Forelimb muscle (tissue), 1 donor: ENCODE measurements at places on chromosomes 7 and 10.

DNA sequence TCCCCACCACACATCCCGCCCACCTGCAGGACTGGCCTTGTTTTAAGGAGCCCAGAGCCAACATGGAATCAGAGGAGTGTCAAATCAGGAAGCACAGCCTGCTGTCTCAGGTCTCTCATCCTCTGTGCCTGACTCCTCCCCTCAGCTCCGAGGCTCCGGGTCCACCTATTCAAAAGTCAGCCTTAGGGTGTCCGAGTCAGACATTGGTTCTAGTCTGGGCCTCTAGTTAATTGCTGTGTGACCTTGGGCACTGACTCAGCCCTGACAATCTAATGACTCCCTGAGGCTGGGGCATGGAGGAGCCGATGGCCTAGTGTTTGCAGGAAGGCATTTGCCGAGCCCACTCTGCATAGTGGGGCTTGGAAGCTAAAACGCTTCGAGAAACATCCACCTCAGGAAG, 223.1 kb upstream of the PPP2R2D start:
- no peak for DNase-seq

GRCh38 chr7:41436139-41436538, 266.8 kb downstream of the INHBA start:
- DNase-seq: no peak

DNA sequence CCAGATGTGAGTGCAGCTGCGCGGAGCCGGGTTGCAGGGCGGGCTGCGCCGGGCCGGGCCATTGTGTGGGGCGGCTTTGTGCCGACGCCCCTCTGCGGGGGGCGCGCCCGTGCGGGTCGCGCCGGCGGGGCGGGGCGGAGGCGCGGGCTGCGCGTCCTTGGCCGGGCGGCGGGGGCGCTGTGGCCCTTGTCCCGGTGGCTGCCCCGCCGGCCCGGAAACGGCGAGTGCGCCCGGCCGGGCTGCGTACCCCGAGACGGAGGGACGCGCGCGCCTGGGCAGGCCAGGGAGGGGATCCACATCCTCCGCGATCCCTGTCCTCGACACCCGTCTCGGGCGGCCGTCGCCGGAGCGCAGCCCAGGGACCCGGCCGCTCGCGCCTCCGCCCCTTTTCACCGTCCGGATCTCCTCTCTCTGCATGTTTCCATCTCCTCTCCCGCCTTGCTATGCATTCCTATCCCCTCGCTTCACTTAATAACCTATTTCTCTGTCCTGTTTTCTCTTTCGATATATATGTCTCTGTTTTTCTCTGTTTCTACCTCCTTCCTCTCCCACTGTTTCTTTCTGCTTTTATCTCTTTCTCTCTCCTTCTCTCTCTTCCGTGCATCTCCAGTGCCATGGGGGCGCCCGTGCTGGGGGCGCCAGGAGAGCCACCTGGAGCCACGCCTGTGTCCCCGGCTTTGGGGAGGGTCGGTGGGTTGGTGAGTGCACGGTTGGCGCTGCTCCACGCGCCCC, 765 bp downstream of the PFKFB3 start:
- DNase-seq: no peak

GRCh38 chr7:96241855-96242254, 80.0 kb downstream of the SLC25A13 start:
- DNase-seq: no peak

GRCh38 chr10:95208702-95209391, 14.8 kb downstream of the ACSM6 start:
- no peak for DNase-seq

- DNase-seq: no peak
These were observed 16.1 kb downstream of the USP6NL start for GRCh38 chr10:11595395-11595692.

DNA sequence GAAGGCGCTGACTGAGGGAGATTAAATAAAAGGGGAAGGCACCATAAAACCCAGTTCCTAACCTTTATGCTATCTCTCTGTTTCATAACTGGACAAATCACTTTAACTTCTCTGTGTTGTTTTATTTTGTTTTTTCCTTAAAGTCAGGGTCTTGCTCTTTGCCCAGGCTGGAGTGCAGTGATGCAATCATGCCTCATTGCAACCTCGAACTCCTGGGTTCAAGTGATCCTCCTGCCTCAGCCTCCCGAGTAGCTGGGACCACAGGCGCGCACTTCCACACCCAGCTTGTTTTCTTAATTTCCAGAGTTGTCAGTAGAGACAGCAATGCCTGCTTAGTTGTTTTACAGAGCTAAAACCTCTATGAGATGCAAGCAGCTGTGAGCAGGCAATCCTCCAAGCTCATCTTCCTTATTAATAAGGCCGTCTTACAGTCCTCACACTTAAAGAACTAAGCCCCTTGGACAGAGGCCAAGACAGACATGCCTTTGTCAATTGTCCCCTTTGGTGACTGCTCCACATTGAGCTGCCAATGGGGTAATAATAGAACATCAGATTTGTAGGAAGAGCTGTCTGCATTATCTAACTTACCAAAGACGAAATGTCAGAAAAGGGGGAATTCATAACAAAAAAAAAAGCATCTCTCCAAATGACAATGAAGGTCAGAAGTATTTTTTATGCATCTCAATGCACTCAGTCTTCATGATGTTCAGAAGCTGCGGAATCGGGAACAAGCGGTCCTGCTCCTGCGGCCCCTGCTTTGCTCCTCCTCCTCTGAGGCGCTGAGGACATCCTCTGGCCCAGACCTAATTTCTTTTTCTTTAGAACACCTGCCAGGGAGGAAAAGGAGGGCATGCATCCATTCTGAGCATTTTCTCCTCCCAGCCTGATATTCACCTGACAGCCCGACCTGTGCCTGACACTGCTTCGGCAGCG, 62.7 kb upstream of the RNF32 start:
- DNase-seq: no peak

DNA sequence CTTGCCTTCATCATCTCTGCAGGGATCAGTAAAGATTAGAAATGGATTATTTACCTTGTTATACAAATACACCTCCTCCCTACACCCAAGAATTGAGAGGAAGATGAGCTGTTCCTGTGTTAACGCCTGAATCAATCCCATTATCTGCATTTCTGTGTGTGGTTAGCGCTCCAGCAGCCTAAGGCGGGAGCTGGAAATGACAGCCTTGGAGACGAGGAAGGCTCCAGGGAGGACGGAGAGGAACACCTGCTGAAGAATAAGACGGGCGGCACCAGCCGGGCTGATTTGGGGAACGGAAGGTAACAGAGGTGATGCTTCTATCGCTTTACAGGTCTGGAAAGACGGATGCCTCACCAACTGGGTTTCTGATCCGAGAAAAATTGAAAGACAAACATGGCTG, 34.2 kb upstream of the DDC start:
- DNase-seq: no peak

- no peak for DNase-seq
These were observed 20.3 kb upstream of the PAX2 start for GRCh38 chr10:100725071-100725471.
